ENCODE measurements at places on chromosomes 6 and 20.
A peak's percentile ranks its signal among the peaks of the same experiment; 100 is the strongest.

DNA sequence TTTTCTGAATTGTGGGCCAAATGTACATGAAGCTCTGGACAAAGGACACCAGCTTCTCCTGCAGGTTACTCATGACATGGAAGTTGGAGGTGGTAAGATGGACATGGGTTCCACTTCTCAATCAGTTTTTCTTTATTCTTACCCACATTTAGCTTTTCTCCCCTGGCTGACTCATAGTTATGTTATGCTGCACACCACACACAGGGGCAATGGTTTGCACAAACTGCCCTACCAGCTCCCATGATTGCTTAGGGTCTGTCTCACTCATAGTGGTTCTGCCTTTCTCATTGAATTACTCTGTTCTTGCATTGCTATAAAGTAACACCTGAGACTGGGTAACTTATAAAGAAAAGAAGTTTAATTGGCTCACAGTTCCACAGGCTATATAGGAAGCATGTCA, 4.5 kb upstream of the CD109 start:
- DNase-seq: no peak

DNA sequence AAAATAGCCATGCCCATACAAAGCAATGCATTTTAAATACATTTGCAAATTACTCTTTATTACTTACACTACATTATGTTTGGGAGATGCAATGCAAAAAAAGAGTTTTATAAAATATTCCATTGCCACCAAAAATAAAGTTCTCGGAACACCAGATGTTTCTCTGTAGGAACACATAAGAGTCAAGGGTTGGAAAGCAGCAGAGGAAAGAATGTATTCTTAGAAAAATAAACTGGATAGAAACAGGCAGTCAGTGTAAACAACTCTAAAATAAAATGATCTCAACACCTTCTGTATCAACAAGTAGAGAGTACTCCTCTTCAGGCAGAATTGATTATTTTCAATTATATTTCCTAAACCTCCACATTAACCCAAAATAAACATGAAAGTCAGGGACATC, 28.1 kb downstream of the KIF13A start:
- no peak for DNase-seq

DNA sequence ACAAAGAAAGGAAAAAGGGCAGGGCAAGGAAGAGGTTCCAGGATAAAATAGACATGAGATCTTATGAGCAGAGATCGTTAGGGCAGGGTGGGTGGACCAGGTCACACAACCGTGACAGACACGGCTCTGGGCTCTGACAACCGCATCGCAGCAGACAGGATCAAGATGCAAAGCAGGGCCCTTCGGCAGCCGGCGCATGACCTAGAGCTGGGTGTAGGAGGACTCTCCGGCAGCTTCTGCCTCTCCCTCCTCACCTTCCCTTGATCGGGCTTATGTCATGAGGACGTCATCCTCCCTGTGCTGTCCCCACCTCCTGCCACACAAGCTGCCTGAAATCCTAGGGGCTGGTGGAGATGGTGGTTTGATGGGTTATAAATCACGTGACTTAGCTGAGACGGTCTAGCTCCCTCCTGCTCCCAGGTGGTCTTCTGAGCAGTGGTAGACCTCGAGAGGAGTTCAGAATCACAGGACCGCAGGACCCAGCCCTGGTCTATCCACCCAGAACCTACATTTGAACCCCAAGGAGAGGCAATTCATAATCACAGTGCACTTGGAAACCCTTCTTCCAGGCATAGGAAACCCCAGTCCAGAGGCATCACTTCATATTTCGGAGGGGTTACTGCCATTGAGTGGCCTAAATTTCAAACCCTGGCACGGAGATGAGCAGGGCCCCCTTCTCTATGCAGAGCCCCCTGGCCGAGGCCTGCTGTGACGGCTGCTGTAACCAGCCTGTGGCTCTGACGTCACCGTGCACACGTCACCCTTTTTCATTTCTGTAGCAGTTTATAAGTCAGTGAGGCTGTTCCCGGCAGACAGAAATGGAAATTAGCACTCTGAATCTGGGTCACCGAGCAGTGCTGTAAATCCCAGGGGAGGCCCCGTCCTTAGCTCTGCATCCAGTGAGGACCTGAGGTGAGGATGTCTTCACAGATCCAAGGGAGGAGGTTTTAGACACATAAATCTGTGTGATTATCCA, 8.7 kb upstream of the CCR6 start:
- no peak for DNase-seq

GRCh38 chr6:16045238-16045637, 83.6 kb upstream of the MYLIP start:
- DNase-seq: peak; percentile 30

- no peak for DNase-seq
Measured at GRCh38 chr6:43402820-43403219, 24.5 kb upstream of the ABCC10 start.

DNA sequence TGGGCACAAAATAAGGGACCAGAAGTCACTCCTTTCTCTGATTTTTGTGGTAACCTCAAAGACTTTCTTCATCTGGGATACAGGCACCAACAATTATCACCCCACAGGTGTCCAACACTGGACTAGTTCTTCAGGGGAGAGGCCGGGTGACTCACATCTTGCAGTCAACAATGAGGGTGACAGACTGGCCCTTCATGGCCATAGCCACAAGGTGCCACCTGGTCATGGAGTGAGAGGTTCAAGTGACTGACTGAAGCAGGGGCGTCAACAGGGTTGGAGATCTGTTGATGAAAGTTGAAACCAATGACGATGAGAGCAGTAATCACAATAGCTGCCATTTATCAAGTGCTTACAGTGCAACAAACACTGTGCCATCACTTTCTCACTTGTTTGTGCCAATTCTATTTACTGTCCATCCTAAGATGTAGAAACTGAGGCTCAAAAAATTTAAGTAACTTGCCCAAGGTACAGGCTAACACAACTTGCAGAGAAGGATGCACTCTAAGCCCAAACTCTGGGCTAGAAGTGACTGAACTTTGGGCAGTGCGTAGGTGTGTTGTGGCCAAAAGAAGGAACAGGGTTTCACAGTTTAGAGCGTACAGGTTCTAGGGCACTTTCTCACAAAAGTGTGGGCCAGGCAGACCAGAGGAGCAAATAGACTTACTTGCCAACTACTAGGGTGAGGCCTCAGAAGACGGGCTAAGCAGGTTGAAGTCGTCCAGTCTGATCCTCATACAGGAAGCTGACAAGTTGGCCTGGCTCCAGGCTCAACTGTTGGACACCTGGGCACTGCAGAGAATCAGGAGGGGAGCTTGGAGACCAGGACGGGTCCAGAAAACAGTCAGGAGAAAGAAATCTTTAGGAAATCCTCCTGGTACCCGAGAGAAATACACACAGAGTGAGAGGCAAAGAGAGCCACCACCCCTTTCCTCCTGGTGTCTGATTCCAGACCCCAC, 30.4 kb downstream of the HLA-DPB1 start:
- DNase-seq: no peak

DNA sequence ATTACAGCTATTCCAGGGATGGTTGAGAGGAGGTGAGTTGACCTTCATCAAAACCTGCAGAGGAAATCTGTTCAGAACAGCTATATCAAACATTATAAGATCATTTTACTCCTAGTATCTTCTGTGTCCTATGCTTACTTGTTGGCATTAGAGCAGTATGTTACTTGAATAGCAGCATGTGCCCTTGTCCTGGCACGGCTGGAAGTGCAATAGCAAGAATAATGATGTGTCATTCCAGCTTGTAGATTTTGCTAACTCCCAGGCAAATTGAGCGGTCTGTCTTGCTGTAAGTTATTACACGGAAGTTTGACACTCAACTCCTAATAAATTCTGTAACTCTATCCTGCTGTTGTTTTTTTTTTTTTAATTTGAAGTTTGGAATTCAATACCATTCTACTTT, 385.5 kb downstream of the TENT5A start:
- no peak for DNase-seq

DNA sequence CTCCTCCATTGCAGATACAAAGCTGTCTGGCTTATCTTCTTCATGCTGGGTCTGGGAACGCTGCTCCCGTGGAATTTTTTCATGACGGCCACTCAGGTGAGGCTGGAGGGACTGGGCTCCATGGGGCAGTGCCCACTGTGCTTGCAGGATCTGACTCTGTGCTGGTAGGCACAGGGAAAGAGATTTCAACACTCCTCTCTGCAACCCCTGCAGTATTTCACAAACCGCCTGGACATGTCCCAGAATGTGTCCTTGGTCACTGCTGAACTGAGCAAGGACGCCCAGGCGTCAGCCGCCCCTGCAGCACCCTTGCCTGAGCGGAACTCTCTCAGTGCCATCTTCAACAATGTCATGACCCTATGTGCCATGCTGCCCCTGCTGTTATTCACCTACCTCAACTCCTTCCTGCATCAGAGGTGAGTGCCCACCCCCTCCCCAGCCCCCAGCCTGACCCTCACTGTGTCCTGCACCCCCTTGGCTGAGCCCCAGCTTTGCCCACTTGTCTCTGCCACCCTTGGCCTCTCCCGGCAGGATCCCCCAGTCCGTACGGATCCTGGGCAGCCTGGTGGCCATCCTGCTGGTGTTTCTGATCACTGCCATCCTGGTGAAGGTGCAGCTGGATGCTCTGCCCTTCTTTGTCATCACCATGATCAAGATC, 6.1 kb downstream of the SLC29A1 start:
- no peak for DNase-seq

- DNase-seq: peak; percentile 77
Measured at GRCh38 chr20:44572551-44573500, 9.6 kb upstream of the PKIG start.

DNA sequence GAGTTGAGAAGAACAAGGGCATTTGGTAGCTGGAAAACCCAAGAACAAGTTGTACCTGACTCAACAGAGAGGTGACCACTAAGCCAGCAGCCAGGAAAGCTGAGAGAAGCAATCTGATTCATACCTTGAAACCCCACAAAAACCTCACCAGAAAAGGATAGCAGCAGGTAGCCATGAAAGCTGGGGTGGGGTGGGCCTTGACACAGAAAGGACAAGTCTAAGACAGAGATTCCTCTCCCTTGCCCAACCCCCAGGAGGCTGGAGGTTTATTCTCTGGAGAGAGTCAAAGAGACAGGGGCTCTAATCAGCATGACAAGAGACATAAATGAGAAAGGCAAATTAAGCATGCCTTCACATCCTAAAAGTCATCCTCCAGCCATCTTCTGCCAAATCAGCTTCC, 151.7 kb upstream of the DST start:
- no peak for DNase-seq

- no peak for DNase-seq
Measured at GRCh38 chr20:58155148-58155925, 73.1 kb downstream of the ANKRD60 start.
